ENCODE measurements at places on chromosomes 6 and 20.

DNA sequence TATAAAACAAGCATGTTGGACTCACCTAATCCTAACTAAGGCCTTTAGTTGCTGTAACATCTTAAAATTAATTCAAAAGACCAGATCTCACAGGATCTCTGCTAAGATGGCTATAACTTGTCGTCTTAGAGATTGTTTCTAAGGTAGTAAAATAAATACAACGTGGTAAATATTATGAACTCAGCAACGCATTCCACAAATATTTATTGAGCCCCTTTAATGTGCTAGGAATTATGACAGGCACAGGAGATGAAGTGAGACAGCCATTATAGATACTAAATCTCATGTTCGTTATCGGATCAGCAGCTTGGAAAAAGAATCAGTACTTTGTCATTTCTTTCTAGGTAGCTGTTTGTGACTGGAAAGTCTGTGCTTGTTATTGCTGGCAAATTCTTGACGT is 20.9 kb upstream of the MCM3 start:
- no peak for DNase-seq

DNA sequence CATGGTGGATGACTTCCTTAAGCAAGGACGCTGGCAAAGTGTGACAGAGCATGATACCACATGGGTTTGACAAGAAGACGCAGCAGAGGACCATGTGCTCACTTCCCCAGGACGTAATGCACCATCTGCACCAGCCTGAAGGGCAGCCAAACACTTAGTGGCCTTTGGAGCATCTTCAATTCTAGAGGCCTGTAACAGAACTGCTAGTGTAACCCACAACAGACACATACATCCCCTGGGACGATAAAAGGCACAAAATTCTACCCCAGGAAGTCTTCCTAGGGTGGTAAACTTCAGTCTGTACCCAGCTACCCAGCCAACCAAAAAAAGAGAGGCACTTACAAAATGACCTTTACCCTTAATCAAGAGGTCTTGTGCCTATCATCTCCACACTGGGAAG is 9.2 kb upstream of the CPNE1 start:
- DNase-seq: no peak

- DNase-seq: no peak
Measured at GRCh38 chr6:228881-229651, 63.2 kb upstream of the DUSP22 start.

GRCh38 chr6:83594941-83595340 is 82.6 kb downstream of the PRSS35 start:
- DNase-seq: no peak

GRCh38 chr6:30818391-30818841 is 65.9 kb upstream of the DDR1 start:
- no peak for DNase-seq

DNA sequence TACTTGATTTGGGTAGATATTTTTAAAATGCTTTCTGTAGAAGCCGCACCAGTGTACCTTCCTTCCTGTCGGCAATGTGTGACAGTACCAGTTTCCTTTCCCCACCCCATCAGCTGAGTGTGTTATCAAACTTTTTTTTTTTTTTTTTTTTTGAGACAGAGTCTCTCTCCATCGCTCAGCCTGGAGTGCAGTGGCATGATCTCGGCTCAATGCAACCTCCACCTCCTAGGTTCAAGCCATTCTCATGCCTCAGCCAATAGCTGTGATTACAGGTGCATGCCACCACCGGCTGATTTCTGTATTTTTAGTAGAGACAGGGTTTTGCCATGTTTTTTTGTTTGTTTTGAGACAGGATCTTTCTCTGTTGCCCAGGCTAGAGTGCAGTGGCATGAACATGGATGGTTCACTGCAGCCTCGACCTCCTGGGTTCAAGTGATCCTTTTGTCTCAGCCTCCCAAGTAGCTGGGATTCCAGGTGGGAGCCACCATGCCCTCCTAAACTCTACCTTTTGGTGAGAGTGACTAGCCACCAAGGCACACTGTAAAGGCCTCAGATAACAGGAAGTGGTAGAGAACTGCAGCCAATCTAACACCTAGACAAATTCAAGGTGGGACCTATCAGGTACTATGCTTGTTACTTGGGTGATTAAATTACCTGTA is 26.5 kb upstream of the ZBTB22 start:
- peak; percentile 68 for DNase-seq

- no peak for DNase-seq
Measured at GRCh38 chr6:168600381-168600780, 159.4 kb downstream of the SMOC2 start.

DNA sequence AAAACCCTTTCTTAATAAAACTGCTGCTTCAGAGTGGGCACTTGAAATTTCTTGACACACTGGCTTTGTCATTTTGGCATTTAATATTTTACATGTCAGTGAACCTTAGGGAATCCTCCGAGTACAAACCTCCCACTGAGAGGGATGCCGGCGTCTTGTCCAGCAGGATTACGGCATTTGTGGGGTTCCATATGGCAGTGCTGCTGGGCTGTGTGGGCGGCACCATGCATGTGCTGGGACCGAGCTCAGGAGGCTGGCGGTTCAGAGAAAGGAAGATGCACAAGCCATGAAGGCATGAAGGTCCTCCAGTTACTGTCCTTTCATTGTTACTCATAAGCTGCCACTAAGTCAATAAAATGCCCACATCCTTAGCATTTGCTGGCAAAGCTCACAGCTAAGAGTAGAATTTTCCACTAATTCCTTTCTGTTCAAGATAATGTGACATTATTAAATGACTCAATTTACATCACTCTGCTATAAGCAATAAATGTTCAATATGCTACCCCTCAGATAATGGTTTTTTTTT is 61.4 kb downstream of the LY86 start:
- DNase-seq: no peak

DNA sequence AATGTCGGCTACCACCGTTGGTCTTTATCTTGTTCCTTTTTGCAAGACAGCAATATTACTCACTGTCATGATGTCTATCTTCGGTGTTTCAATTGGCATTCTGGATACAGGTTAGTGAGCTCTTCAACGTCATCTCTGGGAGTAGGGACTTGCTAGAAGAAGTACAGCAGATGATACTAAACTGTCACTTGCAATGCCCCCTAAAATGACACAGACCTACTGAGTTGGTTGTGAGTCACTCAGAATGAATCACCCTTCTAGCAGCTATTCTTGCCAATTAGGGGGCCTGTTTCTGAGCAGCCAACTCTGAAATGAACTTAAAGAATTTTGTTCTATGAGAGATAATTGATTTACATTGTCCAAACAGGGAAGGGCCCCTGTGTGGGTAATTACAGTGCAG is 176.5 kb downstream of the SLC16A10 start:
- DNase-seq: no peak

- no peak for DNase-seq
Measured at GRCh38 chr6:15474196-15474595, 188.6 kb downstream of the DTNBP1 start.

DNA sequence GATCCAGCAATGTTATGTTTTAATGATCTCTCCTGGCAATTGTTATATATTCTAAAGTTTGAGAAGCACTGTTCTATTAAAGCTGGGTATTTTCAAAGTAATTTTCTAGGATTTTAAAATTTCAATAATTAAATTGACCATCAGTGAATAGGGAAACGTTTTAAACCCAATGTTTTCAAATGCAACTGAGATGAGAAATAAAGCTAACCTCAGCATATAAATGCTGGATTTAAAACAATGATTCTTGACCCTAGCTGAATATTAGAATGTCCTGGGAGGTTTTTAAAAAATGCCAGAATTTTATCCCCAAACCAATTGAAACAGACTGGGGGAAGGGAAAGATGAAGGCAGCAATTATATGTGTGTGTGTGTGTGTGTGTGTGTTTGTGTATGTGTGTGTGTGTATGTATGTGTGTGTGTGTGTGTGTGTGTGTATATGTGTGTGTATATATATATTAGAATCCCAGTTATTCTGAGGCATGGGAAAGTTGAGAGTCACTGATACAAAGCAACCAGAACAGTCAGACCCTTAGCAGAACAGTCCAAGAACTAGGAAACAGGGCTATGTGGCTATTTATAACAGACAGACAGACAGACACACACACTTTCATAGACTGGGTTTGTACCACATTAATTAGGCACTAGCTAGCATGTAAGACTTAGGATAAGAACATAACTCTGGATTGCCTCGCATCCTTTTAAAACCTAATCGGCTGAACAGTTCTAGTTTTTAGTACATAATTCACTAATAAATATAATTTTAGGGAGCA is 107.8 kb downstream of the MAN1A1 start:
- DNase-seq: no peak

GRCh38 chr6:157791450-157791849 is 31.6 kb upstream of the SNX9 start:
- DNase-seq: no peak

DNA sequence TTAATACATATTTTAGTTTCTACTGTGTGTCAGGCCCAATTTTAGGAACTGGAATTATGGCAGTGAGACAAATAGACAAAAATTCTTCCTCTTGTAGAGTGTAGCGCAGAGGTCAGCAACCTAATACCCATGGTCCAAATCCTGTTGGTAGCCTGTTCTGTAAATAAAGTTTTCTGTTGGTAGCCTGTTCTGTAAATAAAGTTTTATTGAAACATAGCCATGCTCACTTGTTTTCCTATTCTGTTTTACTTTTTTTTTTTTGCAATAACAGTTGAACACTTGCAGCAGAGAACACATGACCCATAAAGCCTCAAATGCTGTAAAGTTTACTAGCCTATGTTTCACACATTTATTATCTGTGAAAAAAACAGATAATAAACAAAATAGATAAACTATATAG is 87.9 kb downstream of the SCAF8 start:
- no peak for DNase-seq

- DNase-seq: no peak
Measured at GRCh38 chr6:36865835-36866234, 8.8 kb downstream of the PPIL1 start.

- no peak for DNase-seq
Measured at GRCh38 chr6:162873537-162873936, 145.8 kb downstream of the PACRG start.

- DNase-seq: no peak
Measured at GRCh38 chr6:33888664-33889200, 84.9 kb upstream of the MLN start.
